ENCODE measurements at places on chromosomes 3 and 15. TPM values are rescaled to one million over a fixed set of nuclear protein-coding genes. Genes with fewer than 3 reads are reported as not detected.

Gene PDE8A
- total RNA-seq: 54.7 TPM

DNA sequence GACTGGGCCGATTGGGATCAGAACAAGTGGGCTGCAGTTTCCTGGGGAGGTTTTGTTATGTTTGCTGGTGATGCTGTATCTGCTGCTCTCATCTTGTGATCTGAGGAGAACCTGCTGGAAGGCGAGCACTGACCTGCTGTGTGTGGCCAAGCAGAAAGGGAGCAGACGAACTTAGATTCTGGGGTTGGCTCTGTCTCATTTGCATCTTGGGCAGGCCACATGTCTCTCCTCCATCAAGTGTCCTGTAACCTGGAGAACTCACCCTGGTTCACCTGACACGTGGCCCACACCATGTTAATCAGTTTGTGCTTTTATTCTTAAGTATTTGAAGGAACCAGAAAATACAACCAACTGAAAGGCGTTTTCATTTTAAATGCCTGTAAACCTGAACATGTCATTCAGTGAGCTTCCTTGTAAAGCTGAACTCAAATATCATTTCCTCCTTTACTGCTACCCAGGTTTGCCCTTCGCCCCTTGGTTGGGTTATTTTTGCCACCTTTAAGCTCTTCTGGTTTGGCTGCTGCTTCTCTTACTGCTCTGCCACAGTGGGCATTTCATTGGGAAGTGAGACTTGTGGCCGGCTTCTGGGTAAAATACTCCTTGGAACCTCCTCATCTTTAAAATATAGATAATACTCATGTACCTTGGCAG lies 33.5 kb upstream of the TRAK1 start:
- DNase-seq: no peak

DNA sequence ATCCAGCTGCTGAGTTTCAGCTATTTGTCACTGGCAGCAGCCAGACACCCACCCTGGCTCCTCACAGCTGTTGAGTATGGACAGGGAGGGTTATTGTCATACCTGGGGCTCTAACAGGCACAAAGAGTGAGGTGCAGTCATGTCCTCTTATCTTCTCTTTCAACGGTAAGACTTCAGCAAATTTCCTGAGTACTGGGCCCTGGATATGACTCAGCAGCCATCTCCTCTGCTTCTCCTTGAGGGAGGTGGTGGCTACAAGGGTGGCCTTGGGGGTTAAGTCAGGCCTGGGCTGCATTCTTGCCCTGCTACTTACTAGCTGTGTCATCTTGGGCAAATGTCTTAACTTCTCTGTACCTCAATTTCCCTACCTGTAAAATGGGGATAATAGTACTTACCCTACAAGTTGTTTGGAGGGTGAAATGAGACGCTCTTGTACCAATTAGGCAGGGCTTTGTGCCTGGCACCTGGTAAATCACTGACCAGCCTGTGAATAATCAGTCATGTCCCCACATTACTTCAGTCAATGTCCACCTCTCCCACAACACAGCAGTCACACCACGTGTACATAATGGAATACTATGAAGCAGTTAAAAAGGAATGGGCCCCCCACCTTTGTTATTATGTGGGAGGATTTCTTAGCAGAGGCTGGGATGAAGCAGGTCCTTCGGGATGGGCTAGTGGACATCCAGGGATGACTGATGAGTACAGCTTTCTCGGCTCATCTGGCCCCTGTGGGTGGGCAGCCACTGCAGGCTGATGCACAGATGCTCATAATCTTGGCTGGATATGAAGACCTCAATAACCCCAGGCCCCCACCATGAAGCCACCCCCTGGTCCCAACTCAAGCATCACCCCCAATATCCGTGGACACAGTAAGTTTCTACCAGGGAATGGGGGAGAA lies 528.8 kb downstream of the SHQ1 start:
- DNase-seq: no peak

GRCh38 chr15:100255644-100256043 lies 86.1 kb downstream of the ADAMTS17 start:
- DNase-seq: no peak

Gene CKMT1B
- total RNA-seq: 0.84 TPM

- no peak for DNase-seq
Observed at GRCh38 chr15:70185251-70185711, 87.6 kb upstream of the TLE3 start.

Gene SUCNR1
- total RNA-seq: 2.7 TPM

- DNase-seq: no peak
Observed at GRCh38 chr3:99872923-99873254, 55.2 kb downstream of the CMSS1 start.

Gene GCNT3
- total RNA-seq: 1.1 TPM

GRCh38 chr15:26126819-26127387 lies 263.8 kb upstream of the ATP10A start:
- DNase-seq: no peak

Gene ZWILCH
- 4.6 TPM for total RNA-seq

GRCh38 chr3:16668776-16669545 lies 63.7 kb upstream of the DAZL start:
- no peak for DNase-seq

DNA sequence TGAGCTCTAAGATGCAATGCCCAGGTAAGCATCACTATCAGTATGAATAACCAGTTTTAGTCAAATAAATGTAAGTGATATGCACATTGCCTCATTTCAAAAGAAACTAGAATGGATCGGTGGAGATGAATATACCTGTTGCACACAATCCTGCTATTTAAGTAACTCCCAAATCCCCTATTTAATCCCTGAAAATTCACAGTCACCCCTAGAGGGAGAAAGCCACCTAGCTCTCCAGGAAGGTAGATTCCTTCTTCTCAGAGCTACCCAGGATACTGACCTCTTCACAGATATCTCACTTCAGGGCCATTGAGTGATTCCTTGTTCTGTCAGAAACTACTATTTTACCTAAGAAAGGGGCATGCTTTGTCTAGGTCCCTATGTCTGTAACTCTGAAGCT lies 11.7 kb downstream of the LSAMP start:
- DNase-seq: no peak

Gene ACKR2
- 5.2 TPM for total RNA-seq

Gene TRH
- total RNA-seq: not detected

DNA sequence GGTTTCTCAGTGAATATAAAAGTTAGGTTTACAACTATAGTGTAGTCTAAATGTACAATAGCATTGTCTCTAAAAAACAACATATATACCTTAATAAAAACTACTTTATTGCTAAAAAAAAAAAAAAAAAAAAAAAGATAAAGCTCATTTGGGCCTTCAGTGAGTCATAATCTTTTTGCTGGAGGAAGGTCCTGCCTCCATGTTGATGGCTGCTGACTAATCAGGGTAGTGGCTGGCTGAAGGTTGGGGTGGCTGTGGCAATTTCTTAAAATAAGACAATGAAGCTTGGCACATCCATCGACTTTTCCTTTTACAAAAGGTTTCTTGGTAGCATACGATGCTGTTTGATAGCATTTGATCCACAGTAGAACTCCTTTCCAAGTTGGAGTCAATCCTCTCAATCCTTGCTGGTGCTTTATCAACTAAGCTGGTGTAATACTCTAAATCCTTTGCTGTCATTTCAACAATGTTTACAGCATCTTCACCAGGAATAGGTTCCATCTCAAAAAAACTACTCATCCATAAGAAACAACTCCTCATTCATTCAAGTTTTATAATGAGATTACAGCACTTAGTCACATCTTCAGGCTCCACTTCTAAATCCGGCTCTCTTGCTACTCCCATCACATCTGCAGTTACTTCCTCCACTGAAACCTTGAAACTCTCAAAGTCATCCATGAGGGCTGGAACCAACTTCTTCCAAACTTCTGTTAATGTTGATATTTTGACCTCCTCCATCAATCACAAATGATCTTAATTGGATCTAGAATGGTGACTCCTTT lies 13.3 kb downstream of the ZNF280D start:
- DNase-seq: no peak

Gene CYP8B1
- not detected for total RNA-seq

DNA sequence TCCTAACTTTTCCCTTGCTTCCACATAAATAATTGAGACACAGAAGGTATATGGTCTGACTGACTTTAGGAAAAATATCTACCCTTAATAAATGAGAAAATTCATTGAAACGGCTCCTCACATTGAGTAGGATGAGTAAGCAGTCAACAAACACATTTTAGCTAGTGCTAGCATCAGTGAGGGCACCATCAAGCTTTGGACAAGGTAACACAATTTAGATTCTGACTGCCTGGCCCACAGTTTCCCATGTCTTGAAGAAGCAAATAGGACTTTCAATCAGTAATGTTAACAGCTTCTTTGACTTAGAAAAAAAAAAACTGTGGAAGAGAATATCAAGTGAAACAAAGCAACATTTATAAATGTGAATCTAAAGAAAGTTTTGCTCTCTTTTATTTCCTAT lies 70.1 kb upstream of the MBNL1 start:
- no peak for DNase-seq

GRCh38 chr15:66946578-66947164 lies 118.7 kb upstream of the SMAD3 start:
- peak; percentile 77 for DNase-seq

Gene SERPINI2
- not detected for total RNA-seq

DNA sequence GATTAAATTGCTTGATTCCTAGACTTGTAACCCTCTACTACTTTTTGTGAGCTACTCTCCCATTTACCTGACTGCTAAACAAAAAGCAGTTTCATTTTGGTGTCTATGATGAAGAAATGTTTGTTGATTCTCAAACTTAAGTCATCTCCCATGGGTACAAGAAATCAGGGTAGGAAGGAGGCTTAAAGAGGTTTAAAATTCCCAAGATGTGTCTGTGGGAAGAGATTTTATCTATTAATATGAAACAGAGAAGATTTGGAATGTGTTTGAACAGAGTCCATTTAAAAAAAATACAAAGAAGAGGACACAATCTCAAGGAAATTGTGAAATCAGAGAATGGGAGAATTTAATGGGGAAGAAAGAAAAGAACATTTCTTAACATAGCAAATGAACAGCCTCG lies 14.8 kb downstream of the P3H2 start:
- no peak for DNase-seq

Gene KPNA1
- total RNA-seq: 60.4 TPM

- no peak for DNase-seq
Observed at GRCh38 chr3:173785004-173785403, 387.5 kb downstream of the NLGN1 start.

Gene SCAANT1
- not detected for total RNA-seq

GRCh38 chr3:149523512-149524299 lies 49.2 kb downstream of the TM4SF4 start:
- no peak for DNase-seq

DNA sequence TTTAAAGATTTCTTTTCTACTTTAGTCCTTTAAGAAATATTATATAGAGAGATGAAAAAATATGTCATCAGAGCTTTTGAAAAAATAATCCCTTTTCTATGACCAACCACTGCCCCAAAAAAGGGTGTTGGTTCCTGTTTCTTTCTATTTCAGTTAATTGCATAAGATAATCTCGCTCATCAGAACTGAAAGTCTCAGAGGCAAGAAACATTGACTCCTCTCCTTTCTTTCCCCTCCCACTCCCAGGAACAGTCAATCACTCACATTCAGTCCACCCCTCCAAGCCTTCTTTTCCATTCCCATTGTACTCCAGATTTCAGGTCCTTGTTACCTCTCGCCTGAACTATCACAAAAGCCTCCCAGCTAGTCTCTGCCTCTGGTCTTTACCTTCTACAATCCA lies 153.7 kb upstream of the ABI3BP start:
- no peak for DNase-seq

DNA sequence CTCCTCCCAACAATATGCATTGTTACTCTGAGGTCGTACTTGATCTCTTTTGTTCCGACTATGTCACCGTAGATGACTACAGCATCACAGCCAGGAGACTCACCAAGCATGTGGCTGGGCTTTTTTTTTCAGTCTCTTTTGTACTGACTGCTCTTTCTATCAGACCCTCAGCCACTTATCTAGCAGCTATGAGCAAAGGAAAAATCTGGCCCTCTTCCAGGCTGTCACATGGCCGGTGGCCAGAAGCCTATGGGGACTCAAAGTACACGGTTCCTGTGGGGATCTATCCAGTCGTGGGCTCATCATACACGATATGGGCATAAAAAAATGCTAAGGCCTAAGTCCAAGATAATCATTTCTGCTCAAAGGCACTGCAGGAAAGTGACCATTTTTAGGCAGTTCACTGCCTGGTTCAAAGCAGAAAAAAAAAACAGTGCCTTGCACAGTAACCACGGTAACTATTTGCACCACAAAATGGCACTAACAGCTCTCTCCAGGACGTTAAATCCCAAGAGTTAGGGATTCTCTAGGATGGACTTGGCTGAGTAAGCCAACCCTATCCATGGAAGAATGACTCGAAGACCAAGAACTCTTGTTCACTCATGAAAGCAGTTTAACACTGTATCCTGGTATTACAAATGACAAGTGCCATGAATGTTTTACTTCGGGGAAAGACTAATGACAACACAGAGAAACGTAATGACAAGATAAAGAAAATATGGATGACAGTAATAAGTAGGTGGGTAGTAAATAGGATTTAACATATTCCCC lies 50.3 kb downstream of the SHQ1 start:
- DNase-seq: no peak

- no peak for DNase-seq
Observed at GRCh38 chr3:48544141-48544540, 12.5 kb downstream of the PFKFB4 start.

GRCh38 chr3:80554304-80554703 lies 786.5 kb upstream of the ROBO1 start:
- no peak for DNase-seq

- DNase-seq: no peak
Observed at GRCh38 chr15:84099181-84099580, 136.4 kb upstream of the GOLGA6L4 start.

DNA sequence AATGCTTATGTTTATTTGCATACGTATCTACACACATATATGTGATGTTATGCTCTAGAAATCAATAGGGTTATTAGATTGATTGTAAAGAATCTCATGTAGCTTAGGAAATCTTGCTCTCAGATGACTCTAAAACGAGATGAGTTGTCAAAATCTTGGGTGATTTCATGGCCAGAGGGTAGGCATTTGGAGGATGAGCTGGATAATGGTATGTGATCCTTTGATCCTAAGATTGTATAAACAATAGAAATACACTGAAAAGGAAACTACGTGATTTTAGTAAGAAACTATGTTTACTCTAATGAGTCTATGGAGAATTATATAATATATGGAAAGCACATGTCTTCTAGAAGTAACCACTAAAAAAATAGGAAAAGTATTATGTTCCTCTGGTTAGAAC lies 676.6 kb downstream of the NSUN3 start:
- DNase-seq: no peak

- no peak for DNase-seq
Observed at GRCh38 chr3:165617134-165617533, 220.1 kb downstream of the BCHE start.

Gene RBPMS2
- 4.5 TPM for total RNA-seq

DNA sequence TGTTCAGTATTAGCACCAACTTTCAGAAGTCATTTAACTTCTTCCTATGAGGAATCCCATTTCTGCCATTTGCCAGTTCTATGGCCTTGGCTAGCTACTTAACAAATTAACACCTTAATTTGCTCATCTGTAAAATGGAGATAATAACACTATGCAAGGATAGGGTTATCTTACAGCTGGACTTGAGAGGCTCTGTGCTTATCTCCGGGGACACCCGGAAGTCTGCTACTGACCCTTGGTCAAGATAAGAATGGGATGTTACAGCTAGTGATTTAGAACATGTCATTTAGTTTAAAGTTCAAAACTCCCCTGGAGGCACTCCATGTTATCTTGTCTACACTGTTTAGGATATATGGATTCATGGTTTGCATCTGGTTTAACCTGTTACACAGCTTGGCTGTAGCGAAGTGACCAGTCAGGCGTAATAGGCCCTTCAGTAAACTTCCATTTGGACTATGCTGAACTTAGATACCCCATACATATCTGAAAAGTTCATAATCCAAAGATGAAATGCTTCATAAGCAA lies 156.0 kb upstream of the CD96 start:
- DNase-seq: no peak

Gene SI
- not detected for total RNA-seq

Gene GLCE
- 23.8 TPM for total RNA-seq

GRCh38 chr15:74785194-74786032 lies 3.5 kb downstream of the CSK start:
- no peak for DNase-seq
